8988T (cell line): ENCODE measurements at places on chromosomes 7 and 10.

GRCh38 chr7:36420307-36420706 is 30.6 kb downstream of the ANLN start:
- no peak for DNase-seq

DNA sequence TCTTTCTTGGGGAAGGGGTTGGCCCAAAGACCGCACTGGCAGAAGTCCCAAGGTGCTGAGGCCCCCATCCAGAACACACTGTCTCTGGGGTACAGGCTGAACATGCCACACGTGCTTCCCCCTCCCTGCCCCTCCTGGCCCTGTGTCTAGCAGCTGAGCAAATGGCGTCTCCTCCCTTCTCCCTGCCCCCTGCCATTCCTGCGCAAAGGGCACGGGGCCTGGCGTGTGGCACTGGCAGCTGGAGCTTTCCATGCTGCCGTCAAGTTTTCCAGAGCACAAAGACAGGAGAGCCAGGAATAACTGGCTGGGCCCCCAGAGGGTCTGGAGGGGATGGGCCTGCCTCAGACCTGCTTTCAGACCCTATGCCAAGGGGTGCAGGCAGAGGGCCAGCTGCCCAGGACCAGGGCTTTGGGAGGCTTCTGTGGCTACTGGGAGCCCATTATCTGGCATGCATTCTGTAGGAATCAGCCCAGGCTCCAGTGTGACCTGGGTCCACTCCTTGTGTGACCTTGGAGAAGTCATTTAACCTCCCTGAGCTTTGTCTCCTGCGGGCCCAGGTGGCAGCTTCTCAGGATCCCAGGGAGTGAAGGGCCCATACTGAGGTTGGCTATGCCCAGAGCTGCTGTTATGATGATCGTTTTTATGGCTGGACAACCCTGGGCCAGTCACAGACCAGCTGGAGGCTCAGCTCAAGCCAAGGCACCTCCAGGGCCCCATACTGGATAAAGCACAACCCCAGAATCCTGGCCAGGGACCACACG is 710 bp upstream of the LDB3 start:
- DNase-seq, result no peak

GRCh38 chr10:68348265-68348741 is 15.6 kb upstream of the PBLD start:
- no peak for DNase-seq

DNA sequence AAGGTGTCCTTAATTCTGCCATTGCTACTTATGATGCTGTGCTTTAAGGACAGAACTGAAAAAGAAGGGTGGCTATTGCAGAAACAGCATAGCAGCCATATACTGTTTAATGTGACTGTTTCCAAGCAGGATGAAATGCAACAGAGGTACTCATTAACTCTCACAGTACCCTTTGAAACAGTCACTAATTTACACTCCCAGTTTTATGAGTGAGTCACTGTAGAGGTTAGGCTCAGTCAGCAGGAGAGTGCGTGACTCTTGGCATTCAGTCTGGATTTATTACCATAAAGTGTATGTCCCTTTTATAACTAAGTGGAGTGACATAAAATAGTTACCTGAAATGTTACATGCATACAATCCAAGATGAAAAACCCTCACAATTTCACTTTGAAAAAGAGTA is 27.7 kb downstream of the ALDH18A1 start:
- DNase-seq, result no peak

- DNase-seq, result no peak
Measured at GRCh38 chr7:55439627-55440026, 74.5 kb downstream of the LANCL2 start.

DNA sequence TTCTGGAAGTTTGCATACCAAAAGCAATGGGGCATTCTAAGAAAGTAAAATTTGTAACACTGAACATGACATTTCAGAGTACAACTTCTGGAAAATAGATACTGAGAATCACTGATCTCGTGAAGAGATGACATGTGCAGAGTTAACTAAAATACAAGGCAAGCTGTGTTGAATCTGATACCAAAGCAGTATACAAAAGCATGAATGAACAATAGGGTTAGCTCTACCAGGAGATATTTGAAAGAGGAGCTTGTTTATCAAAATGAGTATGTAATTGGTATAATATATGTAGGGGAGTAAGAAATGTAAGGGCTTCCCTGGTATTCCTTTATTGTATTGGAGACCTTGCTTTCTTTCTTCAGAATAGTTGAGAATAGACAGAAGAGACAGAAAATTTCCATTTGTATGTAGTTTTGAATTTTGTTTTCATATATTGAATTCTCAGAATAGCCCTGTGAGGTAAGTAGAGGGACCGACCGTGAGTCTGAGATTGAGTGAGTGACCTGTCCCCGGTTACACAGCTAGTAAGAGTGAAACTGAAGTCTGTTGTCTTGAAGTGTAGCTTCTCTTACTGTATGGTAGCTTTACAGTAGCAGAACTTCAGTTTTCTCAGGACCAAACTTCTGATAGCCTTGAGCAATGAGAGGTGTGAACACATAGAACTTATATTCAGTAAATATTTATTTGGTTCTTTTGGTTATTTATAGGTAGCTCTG is 5.0 kb downstream of the HBP1 start:
- no peak for DNase-seq

DNA sequence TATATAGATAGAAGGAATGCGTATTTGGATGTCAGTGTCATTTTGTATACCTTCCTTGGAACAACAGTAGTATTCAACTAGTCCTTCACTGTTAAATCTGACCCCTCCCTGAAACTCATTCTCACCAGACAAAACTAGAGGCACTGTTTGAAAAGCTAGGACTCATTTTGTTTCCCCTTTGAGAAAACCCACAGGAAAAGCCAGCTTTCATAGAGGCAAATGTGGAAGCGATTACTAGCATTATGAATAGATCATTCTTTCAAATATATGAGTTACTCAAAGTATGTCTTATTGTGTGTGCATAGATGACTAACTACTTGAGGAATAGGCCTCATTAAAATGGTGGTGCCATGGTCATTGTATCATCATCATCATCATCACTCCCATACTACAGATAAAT is 1.9 kb upstream of the ASB15 start:
- DNase-seq, result no peak

GRCh38 chr7:76259124-76260093 is 43.1 kb upstream of the HSPB1 start:
- DNase-seq, result no peak

DNA sequence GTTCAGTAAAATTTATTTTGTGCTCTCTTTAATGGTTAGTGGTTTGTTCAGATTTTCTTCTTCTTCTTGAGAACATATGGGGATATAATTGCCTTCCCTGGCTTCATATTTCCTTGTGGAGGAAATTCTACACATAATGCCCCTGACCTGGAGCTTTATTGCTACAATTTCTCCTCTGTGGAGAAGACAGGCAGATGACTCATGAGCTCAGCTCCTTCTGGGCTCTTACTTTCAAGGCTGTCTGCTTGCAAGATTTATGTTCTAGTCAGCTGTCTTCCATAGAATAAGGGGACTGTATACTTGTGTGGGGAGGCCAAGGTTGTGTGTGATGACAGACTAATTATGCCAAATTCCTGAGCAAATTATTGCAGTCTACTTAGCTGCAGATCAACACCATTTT is 1.6 kb downstream of the LRRD1 start:
- DNase-seq, result no peak

DNA sequence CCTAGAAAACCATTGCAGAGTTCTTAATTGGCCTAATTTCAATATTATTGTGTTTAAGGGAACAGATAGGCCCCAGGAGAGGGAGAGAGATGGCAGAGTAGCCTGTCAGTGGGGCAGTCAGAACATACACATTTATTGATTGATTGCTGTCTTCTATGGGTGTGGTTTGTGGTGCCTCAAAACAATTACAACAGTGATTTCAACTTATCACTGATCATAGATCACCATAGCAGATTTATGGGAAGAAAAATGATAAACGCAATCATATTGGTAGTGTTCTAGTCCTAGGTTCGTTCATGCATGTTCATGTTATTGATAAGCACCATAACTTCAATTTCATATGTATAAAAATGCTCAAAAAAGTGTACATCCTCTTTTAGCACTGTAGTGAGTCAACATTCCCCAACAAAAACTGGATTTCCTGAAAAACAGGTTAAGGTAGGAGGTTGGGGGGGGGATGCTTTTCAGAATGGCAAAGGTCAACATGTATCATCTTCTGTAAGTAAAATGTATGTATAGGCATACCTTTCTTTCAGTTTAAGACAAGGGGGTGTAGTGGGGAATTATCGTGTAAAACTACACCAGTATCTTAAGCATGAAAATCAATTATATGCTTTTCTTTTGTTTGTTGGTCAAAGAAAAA is 1.1 kb upstream of the TNKS2 start:
- DNase-seq, result no peak

- DNase-seq, result no peak
Measured at GRCh38 chr7:20998309-20998708, 211.6 kb upstream of the SP8 start.

GRCh38 chr10:46270086-46270811 is 16.5 kb upstream of the ANTXRL start:
- no peak for DNase-seq

GRCh38 chr7:155540553-155540952 is 5.8 kb downstream of the CNPY1 start:
- no peak for DNase-seq

DNA sequence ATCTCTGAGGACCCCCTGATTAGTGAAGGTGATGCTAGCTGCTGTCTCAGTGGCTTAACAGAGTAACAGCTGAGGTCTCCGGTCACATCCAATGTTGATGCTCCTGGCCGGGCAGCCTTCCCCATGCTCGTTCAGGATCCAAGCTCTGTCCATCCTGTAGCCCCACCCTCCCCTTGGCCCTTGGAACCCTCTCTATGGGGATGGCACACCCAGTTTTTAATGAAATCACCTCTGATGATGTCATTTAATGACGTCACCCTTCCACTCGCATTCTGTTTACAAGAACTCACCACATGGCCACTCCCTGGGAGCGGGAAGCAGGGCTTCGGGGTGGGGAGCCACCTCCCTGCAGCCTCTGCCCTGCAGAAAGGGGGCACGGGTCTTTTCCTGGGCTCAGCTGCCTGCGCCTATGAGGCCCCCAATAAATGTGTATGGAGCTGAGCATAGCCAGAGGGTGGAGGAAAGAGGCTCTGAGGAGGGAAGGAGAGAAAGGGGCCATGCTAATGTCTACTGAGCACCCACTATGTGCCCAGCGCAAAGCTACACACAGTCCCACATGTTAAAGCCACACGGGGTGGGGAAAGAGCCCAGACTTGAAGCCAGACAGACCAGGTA is 95.5 kb downstream of the OAT start:
- no peak for DNase-seq

GRCh38 chr7:130441408-130441869 is 623 bp upstream of the CEP41 start:
- DNase-seq, result no peak

DNA sequence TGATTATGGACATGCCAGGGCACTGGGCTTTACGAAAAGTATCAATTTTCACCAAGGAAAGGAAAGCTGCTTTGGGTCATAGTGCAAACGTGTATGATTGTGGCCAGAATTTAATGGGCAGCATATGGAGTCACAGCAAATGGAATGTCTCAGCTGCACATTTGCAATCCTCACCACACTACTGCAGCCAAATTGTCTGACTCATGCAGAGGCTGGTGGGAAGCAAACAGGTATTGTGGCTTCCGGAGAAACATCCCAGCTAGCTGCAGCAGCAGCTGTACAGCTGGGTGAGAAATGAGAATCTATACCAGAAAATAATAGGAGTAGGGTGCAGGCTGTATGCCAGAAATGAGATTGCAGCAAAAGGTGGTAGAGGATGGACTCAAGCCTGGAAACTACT is 374.7 kb upstream of the VWC2 start:
- no peak for DNase-seq

GRCh38 chr7:127885843-127886242 is 145.4 kb downstream of the LRRC4 start:
- DNase-seq, result no peak

DNA sequence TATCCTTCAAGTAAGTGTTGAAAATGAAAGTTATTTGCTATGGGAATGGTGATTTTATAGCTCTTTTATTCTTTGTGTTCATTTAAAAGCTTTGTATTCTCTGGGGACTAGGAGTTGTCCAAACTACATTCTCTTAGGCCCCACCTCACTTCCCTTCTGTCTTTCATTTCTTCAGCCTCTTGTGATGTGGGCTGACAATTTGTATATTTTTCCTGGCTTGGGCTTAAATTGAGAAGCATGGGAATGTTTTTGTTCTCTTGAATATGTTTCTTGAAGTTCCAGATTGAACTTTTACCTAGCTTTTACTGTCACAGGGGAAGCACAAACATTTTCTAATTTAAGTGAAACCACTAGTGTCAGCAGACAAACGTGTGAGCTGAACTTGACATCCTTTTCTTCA is 27.9 kb downstream of the BBS9 start:
- DNase-seq, result no peak

DNA sequence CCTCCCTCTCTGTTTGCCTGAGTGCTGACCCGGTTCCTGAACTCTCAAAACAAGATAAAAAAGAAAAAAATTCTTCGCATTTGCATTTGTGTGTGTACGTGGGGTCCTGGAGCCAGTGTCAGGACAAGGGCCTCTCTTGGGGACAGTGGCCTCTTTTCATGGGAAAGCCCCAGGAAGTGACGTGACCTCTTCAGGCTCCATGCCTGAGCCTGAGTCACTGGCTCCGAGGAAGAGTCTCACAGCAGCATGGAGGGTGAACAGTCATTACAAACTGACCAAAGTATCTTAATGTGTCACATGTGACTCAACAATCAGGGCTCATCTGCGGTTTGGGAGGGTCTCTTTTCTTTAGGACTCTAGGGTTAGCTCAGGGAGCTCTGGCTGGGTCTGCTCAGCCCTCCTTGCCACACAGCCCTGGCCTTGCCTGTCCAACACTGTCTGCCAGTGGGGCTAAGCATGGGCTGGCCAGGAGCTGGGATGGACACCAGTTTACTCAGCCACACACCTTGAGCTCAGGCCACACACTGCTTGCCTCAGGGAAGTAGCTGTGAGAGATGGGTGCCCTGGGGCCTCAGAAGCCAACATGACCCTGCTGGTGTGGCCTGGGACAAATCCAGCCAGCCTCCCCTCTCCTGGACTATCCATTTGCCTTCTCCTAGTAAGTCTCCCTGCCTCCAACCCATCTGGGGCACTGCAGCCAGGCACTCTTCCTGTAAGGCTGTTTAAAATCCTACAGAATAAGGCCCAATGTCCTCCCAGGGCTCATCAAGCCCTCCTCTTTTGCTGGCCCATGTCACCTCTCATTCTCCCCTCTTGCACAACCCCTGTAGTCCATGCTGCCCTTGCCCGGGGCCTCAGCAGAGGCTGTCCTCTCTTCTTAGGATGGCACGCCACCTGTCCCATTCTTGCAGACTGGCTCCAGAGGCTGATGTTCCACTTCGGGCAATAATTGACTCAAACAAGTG is 10.5 kb downstream of the TMEM273 start:
- peak; percentile 59 for DNase-seq
